ENCODE measurements at places on chromosomes 12 and 14.
A peak's percentile ranks its signal among the peaks of the same experiment; 100 is the strongest.

DNA sequence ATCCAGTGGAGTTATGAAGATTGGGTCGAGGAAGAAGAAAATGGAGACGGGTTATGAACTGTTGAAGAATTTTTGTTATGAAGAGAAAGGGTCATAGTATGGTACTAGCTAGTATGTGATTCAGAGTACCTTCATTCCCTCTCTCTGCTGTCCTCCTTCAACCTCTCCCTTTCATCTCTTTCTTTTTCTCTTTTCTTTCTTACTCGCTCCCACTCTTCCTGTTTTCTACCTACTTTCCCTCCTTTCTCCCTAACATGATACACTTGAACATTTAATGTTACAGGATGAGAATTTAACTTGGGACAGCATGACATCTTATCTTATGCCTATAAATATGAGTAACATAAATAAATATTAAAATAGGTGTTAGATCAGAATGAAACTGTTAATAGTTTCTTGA lies 112.9 kb downstream of the CCDC91 start:
- DNase-seq, result no peak

- no peak for DNase-seq
Measured at GRCh38 chr12:2114071-2114470, 61.3 kb downstream of the CACNA1C start.

- DNase-seq, result no peak
Measured at GRCh38 chr12:120922279-120922678, 18.1 kb upstream of the SPPL3 start.

DNA sequence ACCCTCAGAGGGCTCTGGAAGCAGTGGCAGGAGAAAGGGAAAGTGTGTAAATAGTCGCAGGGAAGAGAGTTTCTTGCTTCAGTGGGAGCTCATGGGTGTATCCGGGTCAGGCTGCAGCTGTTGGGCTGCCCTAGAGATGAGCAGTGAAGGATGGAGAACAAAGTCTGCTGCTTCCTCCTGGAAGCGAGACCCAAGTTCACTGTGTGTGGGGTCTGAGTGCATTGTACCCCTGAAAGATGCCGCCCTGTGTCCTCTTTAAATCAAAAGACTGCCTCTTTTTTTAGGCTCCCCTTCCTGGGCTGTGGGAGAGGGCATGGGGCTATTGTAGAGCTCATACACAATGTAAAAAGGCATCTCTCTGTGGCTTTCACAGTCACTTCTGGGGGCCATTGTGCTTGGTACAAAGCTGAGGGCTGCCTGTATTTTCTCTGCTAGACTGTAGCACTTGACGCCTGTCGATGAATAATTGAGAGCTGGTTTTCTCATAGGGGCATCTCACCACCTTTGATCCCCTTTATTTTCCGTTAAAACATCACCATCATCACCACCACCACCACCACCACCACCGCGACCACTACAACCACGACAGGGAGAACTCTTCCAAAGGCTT lies 16.7 kb downstream of the CHST11 start:
- no peak for DNase-seq

GRCh38 chr12:109165599-109165998 lies 49.2 kb downstream of the ACACB start:
- no peak for DNase-seq

DNA sequence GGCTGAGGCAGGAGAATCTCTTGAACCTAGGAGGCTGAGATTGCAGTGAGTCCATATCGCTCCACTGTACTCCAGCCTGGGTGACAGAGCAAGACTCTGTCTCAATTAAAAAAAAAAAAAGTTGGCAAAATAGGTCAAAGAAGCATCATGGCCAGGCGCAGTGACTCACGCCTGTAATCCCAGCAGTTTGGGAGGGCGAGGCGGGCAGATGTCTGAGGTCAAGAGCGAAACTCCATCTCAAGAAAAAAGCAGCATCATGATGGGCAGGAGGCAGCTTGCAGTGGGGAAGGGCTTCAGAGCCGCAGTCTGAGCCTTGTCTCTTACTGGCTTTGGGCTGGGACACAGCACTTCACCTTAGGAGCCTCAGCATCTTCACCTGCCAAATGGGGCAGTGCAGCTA lies 21.4 kb downstream of the TEAD4 start:
- DNase-seq, result no peak

- DNase-seq, result no peak
Measured at GRCh38 chr14:36438883-36439282, 81.1 kb downstream of the NKX2-1 start.

DNA sequence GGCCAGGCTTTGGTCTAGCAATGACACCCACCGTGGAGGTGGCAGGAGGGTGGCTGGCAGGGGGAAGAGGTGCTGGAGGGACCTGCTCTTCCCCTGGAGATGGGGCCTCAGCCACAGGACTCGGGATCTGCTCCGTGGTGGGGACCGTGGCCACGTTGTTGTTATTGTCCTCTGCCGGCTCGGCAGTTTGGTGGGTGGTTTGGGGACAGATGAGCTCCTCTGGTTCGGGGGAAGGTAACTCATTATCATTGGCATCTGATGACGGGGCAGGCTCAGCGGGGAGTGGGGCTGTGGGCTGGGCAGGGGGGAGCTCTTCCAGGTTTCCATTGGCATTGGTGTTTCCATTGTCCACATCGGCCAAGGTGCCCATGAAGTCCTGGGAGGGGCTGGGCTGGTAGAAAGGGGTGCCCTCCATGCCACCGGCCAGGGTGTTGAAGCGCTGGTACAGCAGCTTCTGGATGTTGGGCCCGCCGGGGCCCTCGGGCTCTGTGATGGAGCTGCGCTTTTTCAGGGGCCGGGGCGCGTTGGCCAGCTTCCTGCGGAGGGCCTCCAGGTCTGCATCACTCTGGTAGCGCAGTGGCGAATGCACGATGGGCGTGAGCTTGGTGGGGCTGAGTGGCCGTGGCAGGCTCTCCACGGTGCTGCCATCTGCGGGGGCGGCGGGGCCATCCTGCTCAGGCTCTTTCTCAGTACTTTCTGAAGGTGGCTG lies 24.3 kb downstream of the ZFYVE21 start:
- DNase-seq, result no peak

DNA sequence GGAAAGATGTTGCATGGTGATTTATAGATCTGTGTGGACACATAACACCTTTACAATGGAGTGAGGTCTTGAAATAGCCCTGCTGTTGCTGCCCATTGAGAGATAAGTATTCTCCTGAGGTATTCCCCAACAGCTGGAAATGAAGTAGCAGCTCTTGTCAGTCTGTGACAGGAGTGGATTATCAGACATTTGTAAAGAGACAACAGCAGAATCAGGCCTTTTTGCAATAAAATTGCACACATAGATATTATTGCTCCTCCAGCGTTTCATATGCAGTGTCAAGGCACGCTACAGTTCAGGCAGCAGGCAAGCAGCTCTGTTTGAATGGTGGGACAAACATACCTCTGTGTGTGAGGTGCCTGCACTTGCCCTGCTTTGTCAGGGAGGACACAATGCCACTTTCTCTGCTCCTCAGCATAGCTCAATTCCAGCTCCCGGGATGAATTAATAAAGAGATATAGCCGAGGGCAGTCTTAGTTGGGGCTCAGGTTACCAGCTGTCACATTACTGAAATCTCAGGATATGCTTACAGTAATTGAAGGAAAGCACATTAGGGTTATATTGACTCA lies 49.4 kb downstream of the BICD1 start:
- peak; percentile 95 for DNase-seq

DNA sequence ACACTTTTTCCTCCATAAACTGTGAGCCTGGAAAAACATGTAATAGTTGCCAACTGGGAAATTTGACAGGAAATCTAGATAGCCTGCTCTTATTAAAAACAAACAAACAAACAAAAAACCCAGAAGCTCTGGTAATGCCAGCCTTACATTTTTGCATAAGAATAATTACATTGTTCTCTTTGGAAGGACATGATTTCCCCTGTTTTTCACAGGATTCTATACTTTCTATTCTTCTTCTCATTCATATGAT lies 137.9 kb downstream of the AEBP2 start:
- DNase-seq, result no peak

DNA sequence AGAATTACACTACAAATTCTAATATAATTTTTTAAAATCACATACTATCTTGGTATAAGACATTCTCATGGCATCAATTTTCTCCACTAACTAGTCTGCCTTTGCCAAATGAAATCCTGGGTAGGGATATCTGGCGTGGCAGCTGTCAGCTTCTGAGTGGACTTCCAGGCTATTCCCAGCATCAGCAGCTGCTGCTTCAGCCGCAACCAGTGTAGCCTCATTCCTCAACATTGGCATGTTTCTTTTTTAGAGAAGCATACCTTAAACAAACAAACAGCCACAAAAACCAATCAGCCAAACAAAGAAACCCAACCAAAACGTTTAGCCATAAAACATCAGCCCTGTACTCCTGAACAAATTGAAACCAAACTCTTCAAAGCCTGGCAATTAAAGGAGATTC lies 235.8 kb downstream of the SSPN start:
- no peak for DNase-seq

- DNase-seq, result no peak
Measured at GRCh38 chr12:132593521-132593920, 16.9 kb downstream of the LRCOL1 start.
